ENCODE measurements at places on chromosomes 2 and 18.

DNA sequence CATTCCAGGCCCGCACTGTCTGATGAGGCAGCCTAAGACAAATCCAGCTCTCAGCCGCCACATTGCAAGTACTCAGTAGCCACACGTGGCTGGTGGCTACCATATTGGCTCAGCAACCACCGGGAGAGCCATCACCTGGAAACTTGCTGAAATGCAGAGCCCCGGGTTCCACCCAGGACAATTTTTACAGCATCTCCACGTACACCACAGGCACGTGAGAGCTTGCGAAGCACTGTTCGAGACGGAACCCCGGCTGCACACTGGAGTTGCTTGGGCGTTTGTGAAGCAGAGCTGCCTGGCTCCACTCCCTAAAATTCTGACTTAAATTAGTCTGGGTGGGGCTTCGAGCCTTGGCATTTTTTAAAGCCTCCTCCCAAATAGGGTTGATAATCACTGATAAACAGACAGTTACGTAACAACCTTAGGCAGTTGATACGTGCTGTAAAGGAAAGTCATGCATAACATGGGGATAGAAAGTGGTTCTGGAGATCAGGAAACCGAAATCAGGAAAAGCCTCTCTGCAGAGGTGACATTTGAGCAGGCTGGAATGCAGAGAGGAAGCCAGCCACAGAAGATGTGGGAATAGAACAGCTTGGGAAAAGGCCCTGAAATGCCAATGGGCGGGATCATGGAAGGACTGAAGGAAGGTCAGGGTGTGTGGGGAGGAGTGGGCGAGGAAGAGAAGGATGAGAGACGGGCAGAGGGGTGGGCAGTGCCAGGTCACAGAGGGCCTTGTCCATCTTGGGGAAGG lies 6.2 kb downstream of the ASAP2 start:
- no peak for DNase-seq

DNA sequence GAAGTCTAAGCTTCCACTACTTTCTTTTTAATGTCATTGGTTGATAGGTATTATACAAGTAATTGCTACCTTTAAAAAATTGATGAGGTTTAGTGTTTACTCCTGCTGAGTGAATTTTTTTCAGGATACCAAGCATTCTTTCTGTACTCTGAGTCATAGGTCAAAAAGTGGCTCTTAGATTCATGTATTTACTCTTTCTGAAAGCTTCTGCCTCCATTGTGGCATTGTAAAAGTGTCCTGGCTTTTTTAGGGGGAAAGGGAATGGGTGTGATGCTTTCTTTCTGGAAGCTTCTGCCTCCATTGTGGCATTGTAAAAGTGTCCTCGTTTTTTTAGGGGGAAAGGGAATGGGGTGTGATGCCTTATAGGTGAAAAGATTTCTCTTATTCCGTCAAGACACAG lies 286.5 kb downstream of the LPIN1 start:
- DNase-seq, result no peak

DNA sequence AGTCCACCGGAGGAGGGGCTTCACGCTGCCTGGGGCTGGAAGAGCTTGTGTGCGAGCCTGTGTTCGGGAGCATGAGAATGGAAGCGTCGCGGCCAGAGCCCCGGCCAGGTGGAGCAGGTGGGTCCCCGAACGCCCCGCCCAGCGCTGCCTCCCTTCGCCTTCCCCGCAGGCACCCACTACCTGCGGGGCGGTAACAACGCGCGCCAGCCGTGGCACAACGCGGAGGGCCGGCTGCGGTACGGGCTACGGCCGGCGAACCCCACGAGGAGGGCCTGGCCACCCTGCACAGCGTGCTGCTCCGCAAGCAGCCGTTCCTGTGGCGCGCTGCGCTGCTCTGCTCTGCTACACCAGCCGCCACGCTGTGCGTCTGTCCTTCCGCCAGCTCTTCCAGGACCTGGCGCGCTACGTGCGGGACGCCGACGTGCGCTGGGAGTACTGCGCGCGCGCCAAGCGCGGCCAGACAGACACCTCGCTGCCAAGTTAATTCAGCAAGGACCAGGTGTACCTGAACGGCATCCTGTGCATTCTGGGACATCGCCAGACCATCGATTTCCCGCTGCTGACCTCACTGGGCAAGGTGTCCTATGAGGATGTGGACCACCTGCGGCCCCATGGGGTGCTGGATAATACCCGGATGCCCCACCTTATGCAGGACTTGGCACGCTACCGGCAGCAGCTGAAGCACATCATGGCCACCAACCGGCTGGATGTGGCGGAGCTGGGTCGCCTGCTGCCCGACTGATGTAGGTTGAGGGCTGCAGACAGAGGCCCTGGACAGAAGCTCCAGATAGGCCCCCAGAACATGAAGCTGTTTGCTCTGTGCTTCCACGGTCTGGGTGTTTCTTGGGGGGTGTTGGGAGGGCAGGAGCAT lies 200.6 kb downstream of the NAPG start:
- DNase-seq, result no peak

DNA sequence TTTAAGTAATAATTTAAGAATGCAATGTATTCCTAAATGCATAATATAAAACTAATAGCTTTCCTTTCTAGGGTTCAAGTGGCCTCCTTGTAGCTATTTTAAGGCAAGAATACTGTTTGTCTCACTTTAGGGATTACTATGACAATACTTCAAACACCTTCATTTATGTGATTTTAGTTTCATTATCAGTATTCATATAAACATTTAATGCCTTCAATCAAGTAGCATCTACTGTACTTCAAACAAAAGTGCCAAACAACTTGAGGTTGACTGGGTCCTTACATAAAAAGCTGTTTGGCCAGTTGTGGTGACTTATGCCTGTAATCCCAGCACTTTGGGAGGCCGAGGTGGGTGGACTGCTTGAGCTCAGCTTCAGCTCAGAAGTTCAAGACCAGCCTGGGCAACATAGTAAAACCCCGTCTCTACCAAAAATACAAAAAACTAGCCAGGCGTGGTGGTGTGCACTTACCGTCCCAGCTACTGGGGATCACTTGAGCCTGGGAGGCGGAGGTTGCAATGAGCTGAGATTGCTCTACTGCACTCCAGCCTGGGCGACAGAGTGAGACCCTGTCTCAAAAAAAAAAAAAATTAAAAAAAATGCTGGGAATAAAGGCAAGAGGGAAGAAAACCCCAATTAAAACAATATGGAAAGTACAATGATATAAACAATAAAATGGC lies 9.3 kb downstream of the MEX3C start:
- DNase-seq, result peak; percentile 12

GRCh38 chr18:615773-616172 lies 19.0 kb downstream of the CLUL1 start:
- no peak for DNase-seq

DNA sequence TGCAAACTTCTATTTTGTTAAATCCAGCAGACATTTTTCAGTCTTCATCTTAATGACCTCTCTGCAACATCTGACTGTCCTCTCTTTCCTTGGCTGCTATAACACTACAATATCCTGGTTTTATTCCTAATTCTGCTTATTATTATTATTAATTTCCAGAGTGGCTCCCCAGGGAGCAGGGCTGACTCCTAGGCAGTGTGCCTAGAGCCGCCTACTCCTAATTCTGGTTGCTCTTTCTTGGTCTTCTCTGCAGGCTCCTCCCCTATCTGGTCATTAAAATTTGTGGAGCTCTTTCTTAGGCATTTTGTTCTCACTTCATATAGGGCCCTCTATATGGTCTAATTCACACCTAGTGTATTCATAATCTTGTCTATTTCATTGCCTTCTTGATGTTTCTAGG lies 10.8 kb downstream of the LOXL3 start:
- no peak for DNase-seq

DNA sequence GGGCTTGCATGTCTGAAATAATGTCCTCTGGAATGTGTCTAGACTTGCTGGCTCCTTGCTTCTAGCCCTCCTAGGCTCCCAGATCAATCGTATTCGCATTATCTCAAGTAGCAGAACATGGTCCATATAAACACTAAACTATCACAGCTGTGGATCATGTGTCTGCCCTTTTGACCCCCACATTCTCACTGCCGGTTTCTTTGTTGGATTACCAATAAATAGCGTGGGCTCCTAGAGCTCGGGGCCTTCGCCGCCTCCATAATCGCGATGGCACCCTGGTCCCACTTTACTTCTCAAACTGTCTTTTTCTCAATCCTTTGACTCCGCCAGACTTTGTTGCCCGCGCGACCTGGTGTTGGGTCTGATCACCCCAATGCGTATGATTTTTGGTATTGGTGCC lies 6.3 kb upstream of the SCYGR8 start:
- DNase-seq, result no peak

DNA sequence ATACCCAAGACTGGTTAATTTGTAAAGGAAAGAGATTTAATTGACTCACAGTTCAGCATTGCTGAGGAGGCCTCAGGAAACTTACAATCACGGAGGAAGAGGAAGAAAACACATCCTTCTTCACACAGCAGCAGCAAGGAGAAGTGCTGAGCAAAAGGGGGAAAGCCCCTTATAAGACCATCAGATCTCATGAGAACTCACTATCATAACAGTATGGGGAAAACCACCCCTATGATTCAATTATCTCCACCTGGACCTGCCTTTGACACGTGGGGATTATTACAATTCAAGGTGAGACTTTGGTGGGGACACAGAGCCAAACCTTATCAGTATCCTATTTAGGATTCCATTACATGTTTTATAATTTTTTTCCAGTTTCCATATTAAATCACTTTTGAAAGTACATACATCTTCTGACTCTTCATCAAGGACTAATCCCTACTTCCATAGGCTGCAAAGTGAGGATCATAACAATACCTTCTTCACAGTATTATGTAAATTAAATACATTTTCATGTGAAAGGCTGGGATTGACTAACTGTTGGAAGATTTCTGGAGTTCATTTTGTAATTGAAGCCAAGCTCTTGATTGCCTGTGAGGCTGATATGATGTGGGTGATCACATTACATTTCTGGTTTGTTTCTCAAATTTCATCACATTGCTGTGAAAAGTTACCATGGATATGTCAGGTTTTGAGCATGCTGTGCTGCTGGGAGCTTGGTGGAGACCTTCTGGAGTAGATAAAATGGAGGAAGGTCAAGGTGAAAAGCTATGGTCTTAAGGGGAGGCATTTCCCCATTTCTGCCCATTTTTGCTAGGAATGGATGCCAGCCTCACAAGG lies 31.7 kb upstream of the CERS6 start:
- DNase-seq, result no peak

- peak; percentile 7 for DNase-seq
Observed at GRCh38 chr2:71456617-71457016, 3.3 kb downstream of the DYSF start.

GRCh38 chr18:8800445-8800844 lies 95.1 kb downstream of the MTCL1 start:
- no peak for DNase-seq

- DNase-seq, result no peak
Observed at GRCh38 chr2:22361571-22361970, 1023.4 kb upstream of the KLHL29 start.

- DNase-seq, result peak; percentile 26
Observed at GRCh38 chr2:32008805-32009515, 1.8 kb downstream of the MEMO1 start.

- DNase-seq, result no peak
Observed at GRCh38 chr2:192146069-192147015, 48.4 kb downstream of the TMEFF2 start.

- no peak for DNase-seq
Observed at GRCh38 chr2:74740741-74741431, 86.8 kb downstream of the SEMA4F start.

DNA sequence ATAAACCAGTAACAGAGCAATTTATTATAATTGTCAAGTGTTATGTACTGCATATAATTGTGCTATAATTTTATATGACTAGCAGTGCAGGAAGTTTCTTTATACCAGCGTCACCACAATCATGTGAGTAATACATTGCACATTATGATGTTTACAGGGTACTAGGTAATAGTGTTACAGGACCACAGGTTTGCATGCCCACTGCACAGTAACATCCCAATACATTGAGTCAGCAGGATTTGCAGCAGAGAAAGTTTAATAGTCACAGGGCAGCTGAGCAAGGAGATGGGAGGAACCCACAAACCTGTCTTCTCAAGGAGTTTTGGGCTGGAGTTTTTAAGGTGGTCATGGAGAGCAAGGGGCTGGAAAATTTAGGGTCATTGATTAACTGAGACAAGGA lies 1042.9 kb upstream of the ACVR2A start:
- no peak for DNase-seq

DNA sequence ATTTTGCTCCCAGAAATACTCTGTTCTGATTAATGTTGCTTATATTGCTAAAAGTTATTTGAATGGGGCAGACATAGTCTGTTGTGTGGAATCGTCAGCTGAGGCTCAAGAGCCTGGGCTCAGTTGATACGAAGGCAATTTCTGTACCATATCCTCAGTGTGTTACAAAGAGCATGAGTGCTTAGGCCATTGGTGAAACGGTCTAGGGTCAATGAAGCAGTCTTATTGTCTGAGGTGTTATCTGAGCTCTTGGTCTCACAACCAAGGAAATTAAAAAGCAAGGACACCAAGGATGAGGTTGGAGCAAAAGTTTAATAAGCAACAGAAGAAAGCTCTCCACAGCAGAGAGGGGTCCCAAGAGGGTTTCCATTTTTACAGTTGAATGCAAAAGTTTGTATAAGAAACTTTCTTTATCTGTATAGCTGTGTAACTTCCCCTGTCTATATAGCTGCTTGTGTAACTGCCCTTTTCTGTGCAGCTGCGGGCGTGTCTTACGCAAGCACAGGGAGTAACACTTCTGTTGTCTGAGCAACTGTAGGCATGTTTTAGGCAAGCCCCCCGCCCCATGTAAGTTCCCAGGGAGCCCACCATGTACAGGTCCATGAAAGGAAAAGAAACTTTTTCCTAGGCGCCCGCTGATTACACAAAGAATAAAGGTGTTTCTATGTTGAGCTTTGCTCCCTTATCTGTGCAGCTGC lies 40.6 kb upstream of the DSC1 start:
- peak; percentile 11 for DNase-seq

- no peak for DNase-seq
Observed at GRCh38 chr2:198945496-198945895, 512.2 kb downstream of the SATB2 start.

- DNase-seq, result no peak
Observed at GRCh38 chr2:124975224-124975623, 950.1 kb downstream of the CNTNAP5 start.

- DNase-seq, result no peak
Observed at GRCh38 chr2:60508339-60508917, 45.0 kb downstream of the BCL11A start.

DNA sequence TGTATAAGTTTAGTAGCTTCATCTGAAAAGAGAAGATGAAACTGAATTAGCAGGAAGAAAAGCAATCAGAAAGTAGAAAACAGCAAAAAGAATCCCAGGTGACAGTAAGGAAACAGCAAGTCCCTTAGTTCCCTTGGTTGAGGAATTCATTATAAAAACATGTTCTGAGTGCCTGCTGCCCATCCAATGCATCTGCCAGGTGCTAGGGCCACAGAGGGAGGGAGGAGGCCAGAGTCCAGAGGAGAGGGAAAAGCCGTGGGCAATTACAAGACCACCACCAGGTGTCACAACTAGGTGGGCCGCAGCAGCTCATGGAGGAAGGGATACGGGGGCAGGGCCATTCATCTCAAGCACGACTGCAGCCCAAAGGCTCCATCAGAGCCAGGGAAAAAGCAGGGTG lies 55.9 kb upstream of the TFCP2L1 start:
- no peak for DNase-seq
